ENCODE measurements at places on chromosomes 12 and 14.

DNA sequence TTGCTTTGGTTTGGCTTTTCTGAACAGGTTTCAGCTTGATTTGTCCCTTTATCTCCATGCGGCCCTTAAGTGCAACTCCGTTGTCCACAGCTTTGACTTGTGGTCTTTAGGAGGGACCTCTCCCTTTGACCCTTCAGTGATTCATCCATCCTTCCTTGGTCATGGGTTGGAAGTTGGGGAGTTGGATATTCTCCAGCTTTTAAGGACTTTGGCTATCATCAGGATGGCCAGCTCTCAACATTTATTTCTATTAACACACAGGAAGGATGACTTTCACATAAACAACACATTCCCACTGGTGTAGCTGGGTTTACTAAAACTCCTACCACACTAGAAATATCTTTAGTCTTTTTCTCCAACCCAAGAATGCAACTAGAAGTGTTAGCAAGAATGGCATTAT, 50.9 kb upstream of the E2F7 start:
- DNase-seq = no peak

DNA sequence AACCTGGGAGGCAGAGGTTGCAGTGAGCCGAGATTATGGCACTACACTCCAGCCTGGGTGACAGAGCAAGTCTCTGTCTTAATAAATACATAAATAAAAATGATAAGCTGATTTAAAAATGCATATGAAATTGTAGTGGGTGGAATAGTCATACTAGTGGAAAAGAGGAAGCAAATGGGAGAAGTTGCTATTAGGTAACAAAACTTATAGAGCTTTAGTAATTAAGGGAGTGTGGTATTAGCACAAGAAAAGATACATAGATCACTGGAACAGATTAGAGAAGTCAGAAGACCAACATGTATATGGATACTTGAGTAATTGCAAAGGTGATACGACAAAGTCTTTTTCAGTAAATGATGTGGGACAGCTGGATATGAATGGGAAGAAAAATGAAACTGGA, 26.5 kb downstream of the TECPR2 start:
- DNase-seq = no peak

DNA sequence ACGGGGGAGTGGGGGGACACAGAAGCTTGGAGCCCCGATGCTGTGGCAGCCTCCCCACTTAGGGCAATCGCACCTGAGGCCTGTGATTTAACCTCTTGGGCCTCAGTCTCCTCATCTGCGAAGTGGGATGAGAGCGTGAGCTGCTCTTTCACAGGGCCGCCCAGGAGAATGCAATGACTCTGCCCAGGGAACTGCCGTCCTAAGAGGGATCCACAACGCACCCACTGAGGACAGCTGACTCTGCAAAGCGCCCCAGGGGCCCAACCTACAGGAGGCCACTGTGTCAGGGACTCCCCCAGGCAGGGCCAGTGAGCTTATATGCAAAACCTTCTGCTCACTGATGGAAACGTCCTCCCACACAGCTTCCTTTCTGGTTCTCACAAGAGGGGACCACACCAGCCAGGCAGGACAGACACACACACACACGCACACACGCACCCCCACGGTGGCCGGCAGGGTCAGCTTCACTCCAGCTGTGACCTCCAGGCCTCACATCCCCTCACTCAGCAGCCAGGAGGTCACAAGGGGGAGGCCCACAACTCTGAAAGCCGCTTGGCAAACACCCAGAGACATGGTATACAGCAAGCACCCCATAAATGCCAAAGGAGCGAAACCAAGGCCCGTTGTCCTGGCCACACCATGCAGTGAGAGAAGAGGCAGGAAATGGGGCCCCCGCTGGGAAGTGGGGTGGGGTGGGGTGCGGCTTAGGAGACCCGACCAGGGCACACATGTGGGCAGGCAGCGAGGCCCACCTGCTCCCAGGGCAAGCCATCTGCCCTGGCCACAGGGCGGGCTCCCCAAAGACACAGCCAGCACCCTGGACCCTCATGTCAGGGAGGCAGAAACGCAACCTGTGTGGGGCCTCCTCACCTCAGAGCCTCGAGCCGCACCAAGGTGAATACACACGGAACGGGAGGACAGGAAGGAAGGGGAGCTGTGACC, 73.3 kb downstream of the NCOR2 start:
- DNase-seq = no peak

- no peak for DNase-seq
These were observed 178.0 kb downstream of the PHETA1 start for GRCh38 chr12:111190741-111191526.

- DNase-seq = no peak
These were observed at the start of gene CCDC88C for GRCh38 chr14:91417120-91417982. Gene CCDC88C, minus strand, starts transcription at chr14:91417820. Its CDS starts 130 bp downstream, at chr14:91417690.

- DNase-seq = no peak
These were observed 59.6 kb upstream of the FERMT2 start for GRCh38 chr14:53010193-53011040.

DNA sequence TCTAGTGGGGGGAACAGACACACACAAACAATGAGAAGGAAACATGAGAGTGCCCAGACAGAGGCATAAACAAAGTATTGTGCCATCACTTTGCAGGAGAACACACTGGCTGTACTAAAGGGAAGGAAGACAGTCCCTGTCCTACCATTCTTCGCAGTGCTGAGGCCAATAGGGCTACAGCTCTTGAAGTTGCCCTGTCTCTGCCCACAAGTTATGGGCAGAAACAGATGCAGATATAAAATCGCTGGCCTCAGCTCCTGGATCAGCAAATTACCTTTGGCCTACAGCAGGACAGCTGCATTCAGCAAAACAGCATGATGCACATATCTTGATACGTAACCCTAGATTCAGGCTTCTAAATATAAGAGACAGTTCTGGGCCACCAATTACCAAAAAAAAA, 23.0 kb upstream of the PRKAB1 start:
- no peak for DNase-seq

DNA sequence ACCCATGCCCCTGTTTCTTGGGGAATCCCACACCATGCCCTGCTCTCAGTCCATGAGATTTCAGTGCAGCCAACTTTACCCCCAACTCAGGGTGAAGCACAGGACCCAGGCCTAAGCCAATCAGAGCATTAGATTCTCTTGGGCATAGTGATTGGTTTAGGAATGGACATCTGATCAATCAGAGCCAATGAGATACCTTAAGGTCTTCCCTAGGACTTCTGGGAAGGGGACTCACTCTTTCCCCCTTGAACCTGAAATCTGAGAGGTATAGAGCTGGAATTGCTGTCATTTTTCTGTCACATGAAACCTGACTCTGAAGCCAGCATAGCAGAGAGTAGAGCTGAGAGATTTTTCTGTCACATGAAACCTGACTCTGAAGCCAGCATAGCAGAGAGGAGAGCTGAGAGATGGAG, 127.1 kb downstream of the ZFP36L1 start:
- DNase-seq = no peak

GRCh38 chr12:122861587-122861970, 26.3 kb downstream of the HIP1R start:
- no peak for DNase-seq

DNA sequence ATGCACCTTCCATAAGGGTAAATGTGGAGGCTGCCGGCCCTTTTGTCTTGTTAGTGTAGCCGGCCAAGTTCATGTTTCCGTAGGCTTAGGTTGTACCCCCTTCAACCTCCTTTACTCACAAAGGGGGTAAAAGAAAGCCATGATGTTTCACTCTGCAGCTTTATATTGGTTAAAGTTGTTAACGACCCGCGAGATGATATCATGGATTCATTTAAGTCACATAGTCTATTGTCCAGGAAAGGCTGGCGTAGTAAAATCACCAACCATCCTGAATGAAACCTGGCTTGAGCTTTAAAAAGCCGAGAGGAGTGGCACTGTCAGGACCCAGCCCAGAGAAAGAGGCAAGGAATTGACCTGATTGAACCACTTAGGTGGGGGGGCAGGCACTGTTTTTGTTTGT, 1.3 kb downstream of the UNG start:
- DNase-seq = no peak

GRCh38 chr12:16246264-16246663, 31.2 kb downstream of the SLC15A5 start:
- DNase-seq = no peak

DNA sequence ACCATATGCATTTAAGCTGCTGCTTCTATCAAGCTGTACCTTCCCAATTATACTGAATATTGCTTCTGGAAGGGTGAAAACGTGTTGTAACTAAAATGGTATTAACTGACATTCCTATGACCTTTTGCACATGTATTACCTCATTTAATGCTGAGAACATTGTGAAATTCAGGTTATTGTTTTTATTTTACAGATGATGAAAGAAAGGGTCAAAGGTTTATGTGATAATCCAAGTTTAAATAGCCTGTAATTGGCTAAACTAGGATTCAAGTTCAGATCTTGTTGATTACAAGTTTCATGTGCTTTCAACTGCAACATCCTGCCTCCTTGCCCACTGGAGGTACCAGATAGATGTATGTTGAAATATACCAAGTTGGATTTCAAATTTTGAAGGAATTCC, 433.3 kb upstream of the PRICKLE1 start:
- DNase-seq = no peak

GRCh38 chr12:89333564-89334252, 18.6 kb downstream of the DUSP6 start:
- DNase-seq = no peak

GRCh38 chr14:94707494-94707893, 62.4 kb downstream of the GSC start:
- DNase-seq = no peak

DNA sequence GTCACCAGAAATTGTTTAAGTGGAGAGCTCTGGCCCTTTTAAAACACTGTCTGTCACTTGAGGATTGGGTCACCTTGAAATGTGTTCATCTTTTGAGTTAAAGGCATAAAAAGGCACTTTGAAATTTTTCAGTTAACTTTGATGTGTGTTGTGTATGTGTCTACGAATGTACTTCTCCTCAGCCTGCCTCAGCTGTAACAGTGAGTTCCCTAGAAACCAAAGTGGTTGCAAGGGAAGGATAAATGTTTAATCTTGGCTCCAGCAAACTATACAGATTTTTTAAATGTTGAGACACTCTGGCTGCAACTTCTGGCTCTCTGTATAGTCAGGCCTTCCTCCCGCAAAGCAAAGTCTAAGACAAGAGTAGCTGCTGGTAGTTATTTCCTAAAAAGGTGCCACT, 8.3 kb downstream of the DERA start:
- DNase-seq = no peak

- DNase-seq = no peak
These were observed 999 bp upstream of the DCAF4 start for GRCh38 chr14:72925171-72925759.

DNA sequence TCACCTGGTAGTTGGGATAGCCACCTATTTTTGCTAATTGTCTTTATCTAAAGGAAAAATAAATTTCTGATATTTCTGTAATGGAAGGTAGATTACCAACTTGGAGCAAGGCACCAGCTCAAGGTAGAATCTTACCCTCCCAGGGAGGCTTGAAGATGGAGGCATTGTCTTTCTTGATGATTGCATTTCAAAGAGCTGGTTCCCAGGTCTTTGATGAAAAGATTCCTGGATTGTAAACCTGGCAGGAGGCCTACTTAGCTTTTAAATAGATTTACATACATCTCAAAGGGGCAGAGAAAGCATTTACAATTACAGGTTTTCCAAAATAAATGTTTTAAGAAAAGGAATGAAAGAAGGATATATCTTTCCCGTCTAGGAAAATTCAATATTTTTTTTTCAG, 729.2 kb downstream of the LRFN5 start:
- no peak for DNase-seq

DNA sequence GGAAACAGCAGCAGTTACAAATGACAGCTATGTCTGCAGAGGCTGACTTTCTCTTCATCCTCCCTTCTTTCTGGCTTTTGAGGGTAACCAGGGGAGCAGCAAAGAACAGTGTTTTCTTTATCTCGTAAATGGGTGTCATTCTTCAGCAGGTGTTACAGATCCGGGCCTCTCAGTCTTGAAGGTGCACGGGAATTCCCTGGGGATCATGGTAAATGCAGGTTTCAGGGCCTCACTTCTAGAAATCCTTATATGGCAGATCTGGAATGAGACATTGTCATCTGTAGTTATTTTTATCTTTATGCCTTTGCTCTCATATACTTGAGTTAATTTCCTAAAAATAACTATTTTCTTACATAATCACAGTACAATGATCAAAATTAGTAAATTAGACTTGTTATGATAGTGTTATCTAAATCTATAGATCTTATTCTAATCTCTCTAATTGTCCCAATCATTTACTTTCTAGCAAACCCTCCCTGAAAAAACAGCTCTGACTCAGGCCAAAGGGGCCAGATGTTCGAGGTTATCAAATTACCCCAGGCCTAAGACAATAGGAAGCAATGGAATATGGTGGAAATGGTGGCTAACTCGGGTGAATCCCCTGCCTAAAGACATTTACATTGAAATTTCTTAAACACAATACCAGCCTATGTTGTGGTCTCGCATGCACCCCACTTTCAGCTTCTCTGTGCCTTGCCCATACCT, 145.0 kb downstream of the CAND1 start:
- DNase-seq = no peak

- no peak for DNase-seq
These were observed 8.0 kb upstream of the RASSF8 start for GRCh38 chr12:25950329-25951115.

- DNase-seq = no peak
These were observed 127.3 kb upstream of the FLRT2 start for GRCh38 chr14:85402569-85403162.

DNA sequence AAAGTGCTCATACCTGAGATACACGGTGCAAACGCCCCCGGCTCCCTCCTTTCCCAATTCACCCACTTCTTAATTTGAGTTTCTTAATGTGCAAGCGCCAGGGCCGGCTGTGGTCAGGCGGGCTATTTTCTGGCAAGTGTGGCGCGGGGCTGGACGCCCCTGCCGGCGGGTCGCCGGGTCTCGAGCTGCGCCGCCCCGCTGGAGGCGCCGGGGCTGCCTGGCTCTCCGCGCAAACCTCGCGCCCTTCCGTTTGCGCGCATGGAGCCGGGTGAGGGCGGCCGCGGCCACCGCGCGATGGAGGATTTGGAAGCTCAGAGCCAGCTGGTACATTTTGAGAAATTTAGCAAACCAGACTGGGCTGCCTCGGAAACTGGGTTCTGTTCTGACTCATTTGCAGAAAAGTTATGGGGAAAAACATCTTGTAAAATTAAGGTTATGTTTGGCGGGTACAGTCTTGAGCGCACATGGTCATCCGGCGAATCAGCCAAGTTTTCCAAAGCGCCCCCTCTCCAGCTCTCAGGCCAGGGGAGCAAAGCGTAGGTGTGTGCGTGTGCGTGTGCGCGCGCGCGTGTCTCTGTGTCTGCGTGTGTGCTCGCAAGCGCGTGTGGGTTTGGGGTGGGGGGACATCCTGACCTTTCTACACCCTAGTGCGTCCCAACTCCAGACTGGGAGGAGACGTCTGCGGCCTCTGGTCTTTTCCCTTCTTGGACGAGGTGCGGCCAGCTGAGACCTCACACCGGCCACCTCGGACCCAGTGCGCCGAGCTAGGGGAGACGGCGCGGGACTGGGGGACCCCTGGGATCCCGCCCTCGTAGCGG, 6.5 kb upstream of the OTX2 start:
- DNase-seq = no peak

DNA sequence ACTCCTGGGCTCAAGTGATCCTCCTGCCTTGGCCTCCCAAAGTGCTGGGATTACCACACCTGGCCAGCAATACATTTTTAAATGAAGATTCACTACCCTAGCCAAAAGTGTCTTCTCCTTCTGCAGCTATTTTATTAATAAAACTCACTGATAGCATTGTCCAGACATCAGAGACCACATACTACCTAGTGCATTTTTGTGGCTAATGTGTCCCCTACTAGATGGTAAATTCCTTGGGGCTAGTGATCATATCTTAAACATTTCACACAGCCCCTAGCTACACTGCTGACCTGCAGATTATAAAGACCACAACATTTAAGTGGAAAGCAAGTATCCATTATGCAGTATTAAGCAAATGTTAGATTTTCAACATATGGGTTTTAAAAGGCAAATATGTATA, 17.0 kb downstream of the DTD2 start:
- DNase-seq = no peak
